Activated CD4-positive, alpha-beta T cell treated with anti-CD3 and anti-CD28 coated beads, Interleukin-2, amount 50 U/mL, for 16 hours (primary cell): ENCODE measurements at places on chromosomes 5 and 9.

GRCh38 chr9:110472111-110472510 is 107.4 kb downstream of the SVEP1 start:
- DNase-seq = no peak

DNA sequence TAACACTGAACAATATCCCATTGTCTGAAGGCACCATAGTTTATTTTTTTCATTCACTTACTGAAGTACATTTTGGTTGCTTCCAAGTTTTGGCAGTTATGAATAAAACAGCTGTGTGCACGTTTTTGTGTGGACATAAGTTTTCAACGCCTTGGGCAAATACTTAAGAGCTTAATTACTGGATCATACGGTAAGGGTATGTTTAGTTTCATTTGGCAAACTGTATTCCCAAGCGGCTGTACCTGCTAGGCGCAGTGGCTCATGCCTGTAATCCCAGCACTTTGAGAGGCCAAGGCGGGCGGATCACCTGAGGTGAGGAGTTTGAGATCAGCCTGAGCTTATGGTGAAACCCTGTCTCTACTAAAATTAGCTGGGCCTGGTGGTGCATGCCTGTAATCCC is 63.7 kb upstream of the FAM120A start:
- no peak for DNase-seq

GRCh38 chr5:78961743-78962142 is 23.4 kb downstream of the ARSB start:
- no peak for DNase-seq

- no peak for DNase-seq
These were observed 934.2 kb downstream of the CDH9 start for GRCh38 chr5:26104175-26104574.

GRCh38 chr9:98330831-98331230 is 75.4 kb upstream of the TBC1D2 start:
- DNase-seq = no peak

GRCh38 chr5:35050541-35051126 is 2.9 kb upstream of the AGXT2 start:
- no peak for DNase-seq

DNA sequence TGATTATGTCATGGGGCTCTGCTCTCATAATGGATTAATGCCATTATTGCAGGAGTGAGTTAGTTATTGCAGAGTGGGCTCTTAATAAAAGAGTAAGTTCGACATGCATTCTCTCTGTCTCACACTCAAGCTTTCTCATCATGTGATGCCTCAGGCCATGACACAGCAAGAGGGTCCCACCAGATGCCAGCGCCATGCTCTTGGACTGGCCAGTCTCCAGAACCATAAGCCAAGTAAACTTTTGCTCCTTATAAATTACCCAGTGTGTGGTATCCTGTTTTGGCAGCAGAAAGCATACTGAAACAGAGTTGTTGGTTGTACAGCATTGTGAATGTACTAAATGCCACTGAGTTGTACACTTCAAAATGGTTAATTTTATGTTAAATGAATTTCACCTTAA is 138.1 kb downstream of the MYO10 start:
- no peak for DNase-seq

GRCh38 chr5:80864706-80865435 is 95.3 kb upstream of the RASGRF2 start:
- DNase-seq = peak; percentile 75

GRCh38 chr5:113378081-113378480 is 56.7 kb downstream of the TSSK1B start:
- peak; percentile 30 for DNase-seq

DNA sequence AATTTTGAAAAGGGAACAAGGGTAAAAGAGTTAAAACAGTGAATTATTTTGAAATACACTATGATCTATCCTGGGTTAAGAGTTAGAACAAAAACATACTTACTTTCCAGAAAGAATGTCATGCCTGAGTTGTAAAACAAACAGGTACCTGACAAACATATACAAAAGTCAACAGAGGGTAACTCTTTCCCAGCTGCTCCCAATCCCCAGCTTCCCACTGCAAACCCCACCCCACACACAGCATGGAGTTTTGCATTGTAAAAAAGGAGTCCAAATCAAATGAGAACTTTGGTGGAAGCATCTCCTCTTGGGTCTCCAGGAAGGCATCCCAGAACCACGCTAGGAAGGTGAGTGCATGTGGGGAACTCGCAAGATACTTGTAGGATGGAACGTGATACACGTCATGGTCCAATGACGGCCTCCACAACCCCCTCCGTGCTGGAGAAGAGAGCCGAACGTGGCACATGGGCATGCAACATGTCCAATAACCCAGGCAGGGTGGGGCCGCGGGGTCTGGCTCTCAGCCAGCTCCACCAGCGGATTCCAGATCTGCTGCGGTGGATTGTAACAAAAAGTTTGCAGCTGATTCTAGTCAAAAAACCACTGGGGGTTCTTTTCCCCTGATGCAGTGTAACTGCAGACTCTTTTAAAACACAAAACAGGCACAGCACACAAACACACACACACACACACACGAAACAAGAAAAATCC is 55.8 kb downstream of the EPB41L4B start:
- no peak for DNase-seq

GRCh38 chr9:114929201-114929600 is 1.2 kb downstream of the TNFSF8 start:
- no peak for DNase-seq

DNA sequence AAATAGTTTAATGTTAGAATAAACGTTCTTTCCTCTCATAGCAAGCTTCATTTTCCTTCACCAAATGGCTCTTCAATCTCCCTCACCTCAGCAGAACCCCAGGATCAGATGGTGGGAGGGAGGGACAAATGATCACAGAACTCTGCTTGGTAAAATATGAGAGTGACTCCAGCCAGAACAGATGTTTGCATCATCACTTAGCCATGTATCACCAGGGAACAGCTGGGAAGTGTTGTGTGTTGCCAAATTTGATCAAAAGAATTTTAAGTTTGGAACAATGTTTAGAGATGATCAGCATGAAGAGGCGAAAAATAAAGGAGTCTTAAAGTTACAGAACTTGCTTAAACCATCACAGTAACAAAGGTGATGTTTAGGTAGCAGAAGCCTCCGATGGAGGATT is 115.7 kb downstream of the FRMD3 start:
- no peak for DNase-seq

- DNase-seq = no peak
These were observed 56.5 kb upstream of the GNE start for GRCh38 chr9:36314740-36315139.

- DNase-seq = no peak
These were observed 329.1 kb downstream of the MARCHF11 start for GRCh38 chr5:15850536-15850935.

DNA sequence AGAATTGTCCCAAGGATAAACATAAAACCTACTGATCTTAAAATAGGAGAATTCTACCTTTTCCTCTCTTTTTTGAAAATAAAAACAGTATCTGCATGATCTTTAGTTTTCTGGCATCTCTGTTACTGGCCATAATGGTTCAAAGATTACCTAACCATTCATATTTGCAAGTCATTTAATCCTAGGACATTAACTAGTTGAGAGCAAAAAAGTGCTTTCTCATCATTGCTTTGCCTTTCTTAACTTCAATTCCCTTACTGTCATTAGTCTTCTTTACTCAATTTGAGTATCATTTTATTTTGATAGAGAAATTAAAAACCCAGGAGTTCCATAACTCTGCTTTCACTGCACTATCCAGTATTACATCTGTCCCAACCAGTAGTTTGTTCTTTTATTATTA is 68.6 kb downstream of the RFX3 start:
- no peak for DNase-seq

DNA sequence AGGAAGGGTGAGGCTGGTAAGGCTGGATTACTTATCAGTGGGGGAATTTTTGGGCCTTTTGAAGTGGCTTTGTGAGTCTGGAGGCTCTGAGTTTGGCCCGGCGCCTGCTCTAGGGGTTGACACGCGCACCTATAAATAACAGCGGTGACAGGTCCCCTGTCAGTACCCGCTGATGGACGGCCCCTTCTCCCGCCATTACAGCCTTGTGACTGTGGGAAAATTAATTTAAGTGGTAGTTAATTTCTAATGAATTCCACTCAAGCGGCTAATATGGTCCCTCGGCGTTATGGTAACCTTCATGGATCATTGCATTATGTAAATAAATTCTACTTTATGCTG is 16.5 kb downstream of the MRPL36 start:
- no peak for DNase-seq

DNA sequence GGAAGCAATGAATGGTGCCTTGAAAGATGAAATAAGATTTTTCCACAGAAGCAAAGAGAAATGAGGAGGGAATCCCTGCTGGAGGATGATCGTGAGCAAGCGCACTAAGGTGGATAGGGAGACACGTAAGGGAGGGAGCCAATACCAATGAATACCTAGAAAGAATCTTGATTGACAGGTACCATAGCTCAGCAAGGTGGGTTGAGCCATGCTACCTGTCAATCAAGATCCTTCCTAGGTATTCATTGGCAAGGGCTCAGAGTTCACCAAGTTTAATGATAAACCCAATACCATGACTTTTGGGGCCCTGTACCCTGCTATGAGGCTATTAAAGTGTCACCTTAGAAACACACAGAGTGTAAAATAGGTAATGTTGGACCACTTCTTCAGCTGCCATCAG is 226.8 kb downstream of the GRIA1 start:
- no peak for DNase-seq
